Effector memory CD8-positive, alpha-beta T cell (primary cell): ENCODE measurements at places on chromosomes 7 and 10.

DNA sequence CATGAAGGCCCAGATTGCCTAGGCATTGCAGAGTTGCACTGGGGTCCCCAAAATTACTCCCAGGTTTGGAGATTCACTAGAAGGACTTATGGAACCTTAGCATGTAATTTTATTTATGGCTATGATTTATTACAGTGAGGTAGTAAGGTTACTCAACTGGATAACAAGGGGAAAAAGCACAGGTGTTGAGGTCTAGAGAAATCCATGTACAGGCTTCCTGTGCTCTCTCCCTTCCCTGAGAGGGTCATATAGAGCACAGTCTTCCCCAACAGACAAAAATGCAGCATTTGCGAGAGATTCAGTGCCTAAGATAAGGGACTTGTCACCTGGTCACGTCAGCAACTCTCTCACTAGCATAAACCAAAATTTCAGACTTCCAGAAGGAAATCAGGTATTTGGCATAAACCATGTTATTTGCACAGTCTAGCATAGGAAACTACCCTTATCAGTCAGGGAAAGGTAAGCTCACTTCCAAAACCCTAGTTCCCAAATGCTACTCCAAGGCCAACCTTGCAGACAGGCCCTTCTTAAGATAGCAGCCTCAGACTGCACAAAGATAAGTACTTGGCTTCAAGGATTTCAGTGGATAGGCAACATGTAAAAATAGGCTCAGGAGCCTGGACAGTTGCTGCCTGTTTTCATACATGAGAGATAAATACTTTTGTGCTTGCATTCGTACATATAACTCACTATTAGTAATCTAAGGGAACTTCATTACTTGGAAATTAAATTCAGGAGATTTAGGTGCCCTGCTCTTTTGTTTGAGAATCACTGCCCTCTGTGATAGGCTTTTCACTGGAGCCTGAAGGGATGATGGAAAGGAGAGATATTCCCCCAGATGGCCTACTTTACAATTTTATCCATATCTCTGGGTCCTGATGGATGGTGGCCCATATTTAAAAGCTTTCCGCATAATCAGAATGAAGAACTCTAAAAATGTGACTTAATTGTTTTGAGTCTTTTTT lies 378.4 kb upstream of the LRGUK start:
- no peak for DNase-seq

DNA sequence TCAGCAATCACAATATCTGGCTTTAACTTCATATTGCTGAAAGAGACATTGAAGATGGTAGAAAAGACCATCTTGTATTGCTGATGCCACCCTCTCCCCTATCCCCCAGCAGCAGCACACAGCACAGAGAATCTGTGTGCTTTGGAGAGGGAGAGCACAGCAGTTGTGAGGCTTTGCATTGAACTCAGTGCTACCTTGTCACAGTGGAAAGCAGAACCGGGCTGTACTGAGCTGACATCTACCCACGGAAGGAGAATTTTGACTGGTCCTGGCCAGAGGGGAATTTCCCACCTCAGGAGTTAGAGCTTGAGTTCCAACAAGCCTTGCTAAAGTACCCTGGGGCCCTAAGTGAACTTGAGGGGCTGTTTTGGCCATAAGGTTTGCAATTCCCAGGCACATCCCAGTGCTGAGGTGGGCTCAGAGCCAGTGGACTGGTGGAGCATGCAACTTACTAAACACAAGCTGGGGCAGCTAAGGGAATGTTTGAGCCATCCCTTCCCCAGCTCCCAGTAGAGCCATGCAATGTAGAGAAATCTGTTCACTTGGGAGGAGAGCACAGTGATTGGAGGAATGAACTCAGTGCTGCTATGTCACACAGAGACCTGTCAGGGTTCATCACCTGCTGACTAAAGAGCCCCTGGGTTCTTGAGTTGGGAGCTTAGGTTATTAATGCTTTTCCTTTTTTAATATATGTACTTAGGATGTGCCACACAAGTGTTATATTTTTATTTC lies 62.1 kb downstream of the OR13A1 start:
- no peak for DNase-seq

DNA sequence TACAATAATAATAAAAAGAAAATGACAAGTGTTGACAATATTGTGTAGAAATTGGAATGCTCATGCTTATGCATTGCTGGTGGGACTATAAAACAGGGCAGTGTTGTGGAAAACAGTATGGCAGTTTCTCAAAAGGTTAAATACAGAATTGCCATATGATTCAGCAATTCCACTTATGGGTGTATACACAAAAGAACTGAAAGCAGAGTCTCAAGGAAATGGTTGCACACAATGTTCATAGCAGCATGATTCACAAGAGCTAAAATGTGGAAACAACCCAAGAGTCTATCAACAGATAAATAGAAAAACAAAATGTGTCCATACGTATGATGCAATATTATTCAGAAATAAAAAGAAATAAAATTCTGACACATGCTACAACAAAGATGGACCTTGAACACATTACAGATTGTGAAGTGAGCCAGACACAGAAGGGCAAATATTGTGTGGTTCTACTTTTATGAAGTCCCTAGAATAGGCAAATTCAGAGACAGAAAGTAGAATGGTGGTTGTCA lies 64.8 kb upstream of the GRM8 start:
- no peak for DNase-seq

- no peak for DNase-seq
Observed at GRCh38 chr7:110224643-110225042, 866.3 kb upstream of the LRRN3 start.

GRCh38 chr10:24488631-24489030 lies 235.1 kb downstream of the ARHGAP21 start:
- no peak for DNase-seq

GRCh38 chr10:72309290-72310240 lies 35.8 kb downstream of the DDIT4 start:
- DNase-seq, result no peak

DNA sequence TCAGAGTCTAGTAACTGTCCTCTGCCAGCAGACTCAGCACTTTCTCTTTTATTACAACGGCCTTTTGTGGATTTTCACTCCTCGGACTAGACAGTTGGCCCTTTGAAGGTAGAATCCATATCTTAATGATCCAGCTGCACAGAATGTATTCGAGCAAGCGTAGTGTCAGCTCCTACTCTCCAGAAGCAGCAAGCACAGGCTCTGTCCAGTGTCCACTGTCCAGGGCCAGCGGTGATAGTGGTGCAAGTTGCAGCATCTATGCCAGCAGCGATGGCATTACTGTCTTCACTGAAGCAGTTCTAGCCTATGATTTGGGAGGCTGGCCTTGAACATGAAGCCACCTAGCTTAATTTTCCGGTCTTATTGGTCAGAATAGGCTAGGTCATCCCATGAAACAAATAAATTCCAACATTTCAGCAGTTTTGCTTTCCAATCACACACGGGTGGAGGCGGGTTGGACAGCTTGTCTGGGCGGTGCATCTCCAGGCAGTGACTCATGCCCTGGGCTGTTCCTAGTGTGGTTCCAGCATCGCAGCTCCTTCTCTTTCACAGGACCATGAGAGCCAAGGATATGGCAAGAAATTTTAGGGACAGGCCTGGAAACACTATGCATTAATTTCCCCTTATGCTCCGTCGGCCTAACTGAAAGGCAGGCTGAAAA lies 108.6 kb upstream of the KCNMA1 start:
- no peak for DNase-seq

- DNase-seq, result peak; percentile 38
Observed at GRCh38 chr7:121395494-121395960, 581 bp downstream of the FAM3C start.

DNA sequence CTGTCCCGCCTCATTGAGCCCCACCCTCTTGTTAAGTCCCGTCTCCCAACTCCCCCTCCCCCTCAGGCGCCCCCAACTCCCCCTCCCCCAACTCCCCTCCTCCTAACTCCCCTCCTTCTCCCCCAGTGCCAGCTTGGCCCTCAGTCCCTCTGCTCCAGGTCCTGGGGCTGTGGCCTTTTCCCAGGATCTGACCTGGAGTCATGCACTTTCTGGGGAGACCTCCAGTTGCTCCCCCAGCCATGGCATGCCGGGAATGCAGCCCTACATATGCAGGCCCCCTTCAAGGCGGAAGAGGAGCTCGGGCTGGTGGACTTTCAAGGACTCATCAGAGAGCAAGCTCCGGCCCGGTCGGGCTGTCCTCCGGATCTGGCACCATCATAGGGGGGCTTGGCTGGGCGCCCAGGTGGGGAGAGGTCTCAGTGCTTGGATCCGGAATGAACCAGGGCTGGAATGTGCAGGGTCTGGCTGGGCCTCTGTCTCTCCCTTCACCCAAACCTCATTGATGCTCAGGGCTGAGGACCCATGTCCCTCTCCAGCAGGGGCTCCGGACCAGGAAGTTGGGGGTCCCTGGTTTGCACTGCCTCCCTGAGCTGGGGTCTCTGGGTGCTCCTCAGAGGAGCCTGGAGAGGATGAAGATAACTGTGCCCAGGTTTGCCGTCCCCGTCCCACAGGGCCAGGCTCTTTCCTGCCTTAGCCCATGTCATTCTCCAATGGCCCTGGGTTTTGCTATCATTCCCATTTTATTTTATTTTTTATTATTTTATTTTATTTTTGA lies 41.1 kb downstream of the TMEM270 start:
- no peak for DNase-seq

DNA sequence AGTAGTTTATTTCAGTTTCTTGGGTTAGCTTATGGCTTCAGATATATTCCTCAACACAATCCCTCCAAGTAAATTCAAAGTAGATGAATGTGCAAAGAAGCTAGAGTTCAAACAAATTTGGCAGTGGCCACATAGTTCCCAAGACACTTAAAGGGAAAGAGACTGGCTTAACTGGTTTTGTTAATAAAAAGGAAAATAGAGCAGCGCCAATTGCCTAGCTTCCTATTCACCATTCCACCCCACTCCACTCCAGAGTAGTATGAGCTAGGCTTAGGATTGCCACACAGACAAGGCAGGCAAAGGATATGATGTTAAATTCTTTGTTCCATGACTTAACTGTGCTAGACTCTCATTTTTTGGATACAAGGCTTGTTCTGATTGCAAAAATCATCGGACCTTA lies 2.0 kb downstream of the XRCC2 start:
- no peak for DNase-seq

DNA sequence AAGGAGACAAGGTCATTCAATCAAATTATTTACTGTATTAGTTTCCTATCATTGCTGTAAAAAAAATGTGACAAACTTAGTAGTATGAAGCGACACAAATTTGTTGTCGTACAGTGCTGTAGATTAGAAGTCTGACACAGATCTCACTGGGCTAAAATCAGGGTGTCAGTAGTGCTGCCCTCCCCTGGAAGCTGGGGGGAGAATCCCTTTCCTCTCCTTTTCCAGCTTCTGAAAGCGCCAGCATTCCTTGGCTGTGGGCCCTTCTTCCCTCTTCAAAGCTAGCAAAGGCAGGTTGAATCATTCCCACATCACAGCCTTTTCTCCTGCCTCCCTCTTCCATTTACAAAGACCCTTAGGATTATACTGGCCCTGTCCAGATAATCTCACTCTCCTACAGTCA lies 28.0 kb downstream of the VPS41 start:
- no peak for DNase-seq

- DNase-seq, result no peak
Observed at GRCh38 chr10:113473851-113474250, 79.0 kb upstream of the HABP2 start.

- DNase-seq, result no peak
Observed at GRCh38 chr10:7210516-7210915, 200.3 kb downstream of the SFMBT2 start.

- peak; percentile 55 for DNase-seq
Observed at GRCh38 chr7:50304911-50305582, 531 bp downstream of the IKZF1 start.

GRCh38 chr10:21174715-21175495 lies 277.8 kb upstream of the NEBL start:
- DNase-seq, result no peak

DNA sequence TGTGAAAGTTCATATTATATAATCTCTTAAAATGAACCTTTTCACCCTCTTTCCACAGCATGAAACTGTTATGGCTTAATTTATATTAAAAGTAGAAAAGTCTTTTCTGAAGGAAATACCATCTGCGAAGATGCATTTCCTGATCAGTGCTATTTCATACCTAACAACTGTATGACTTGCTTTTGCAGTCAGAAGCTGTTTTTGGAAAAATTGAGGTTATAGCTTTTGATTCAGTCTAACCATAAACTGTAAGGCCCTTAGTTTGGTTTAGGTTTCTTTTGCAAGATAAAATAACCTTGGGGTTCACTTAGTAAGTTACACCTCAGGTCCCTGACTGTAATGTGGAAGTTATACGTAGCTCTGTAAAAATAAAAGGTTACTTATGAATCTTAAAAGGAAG lies 22.7 kb upstream of the PARP12 start:
- DNase-seq, result no peak

DNA sequence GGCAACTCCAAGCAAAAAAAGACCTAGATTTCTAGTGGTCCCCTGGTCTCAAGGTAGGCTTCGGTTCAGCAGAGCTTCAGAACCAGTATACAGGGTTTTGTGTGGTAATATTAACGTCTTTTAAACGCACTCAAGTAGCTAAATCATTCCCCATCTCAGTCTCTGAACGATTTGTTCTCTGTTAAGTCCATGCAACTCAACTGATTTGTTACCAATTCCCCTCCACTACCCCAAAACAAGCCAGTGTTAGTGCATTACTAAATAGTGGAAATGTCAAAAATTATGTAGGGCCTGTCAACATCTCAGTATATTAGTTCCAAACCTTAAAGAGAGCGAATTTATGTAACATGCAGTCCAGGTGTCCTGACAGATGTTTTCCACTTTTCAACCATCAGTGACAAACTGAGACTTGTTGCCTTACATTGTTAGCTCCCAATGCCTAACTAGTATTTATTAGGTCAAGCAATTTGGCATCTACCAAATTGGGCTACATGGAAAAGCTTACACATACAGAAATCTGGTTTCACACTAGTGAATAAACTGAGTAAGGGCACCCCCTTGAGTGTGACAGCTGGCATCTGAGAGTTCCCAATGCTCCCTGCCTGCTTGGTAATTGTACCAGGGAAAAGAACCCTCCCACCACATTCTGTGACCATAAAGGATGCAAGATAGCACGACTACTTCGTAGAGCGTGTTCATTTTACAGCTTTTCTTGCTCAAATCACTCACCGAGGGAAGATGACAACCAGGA lies 12.2 kb downstream of the HNRNPA2B1 start:
- DNase-seq, result no peak

- no peak for DNase-seq
Observed at GRCh38 chr7:111290419-111290818, 199.5 kb downstream of the LRRN3 start.

DNA sequence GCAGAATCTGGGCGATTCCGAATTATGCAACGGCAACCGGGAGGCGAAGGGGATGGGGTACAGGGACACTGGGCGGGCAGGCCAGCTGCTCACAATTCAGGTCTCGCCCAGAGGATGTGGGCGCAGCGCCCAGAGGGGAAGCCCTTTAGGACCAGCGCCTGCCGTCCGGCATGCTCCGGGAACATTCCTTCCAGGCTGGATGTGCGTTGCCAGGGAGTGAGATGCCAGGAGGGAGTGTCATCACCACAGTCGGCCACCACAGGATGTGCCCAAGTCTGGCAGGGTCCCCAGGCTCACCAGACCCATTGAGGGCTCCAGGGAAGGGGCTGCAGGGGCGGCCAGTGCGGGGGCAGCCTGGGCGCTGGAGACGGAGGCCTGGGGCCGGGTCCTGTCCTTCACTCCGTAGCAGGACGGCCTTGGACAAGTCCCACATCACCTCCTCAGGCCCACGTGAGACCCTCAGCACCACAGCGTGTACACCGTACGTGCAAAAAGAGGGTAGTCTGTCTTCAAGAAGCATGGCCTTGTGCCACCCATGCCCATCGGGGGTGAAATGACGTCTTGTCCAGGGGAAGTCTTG lies 63.9 kb downstream of the FOXL3 start:
- DNase-seq, result no peak
